ENCODE measurements at places on chromosomes 2 and 18.
A peak's percentile ranks its signal among the peaks of the same experiment; 100 is the strongest.

DNA sequence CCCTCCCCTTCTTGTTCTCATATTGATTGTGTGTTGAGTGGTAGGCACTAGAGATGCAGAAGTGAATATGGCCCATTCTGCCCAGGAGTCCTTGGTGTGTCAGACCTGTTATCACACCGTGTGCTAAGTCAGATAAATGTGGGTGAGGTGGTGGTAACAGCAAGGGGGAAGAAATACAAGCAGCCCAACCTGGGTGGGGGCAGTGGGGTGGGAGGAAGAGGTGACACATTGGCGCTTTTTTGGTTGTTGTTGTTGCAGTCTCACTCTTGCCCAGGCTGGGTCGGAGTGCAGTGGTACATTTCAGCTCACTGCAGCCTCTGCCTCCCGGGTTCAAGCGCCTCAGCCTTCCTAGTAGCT lies 12.8 kb downstream of the B3GNT2 start:
- DNase-seq: no peak

GRCh38 chr2:159572459-159572858 lies 43.9 kb downstream of the BAZ2B start:
- DNase-seq: no peak

GRCh38 chr2:37711831-37712230 lies 40.4 kb upstream of the CDC42EP3 start:
- peak; percentile 45 for DNase-seq

GRCh38 chr18:43501099-43501498 lies 223.8 kb upstream of the SYT4 start:
- no peak for DNase-seq

GRCh38 chr2:205932861-205933260 lies 153.1 kb downstream of the INO80D start:
- no peak for DNase-seq

GRCh38 chr2:98012561-98012991 lies 16.8 kb upstream of the TMEM131 start:
- DNase-seq: no peak

- DNase-seq: no peak
These were observed 113.3 kb downstream of the MYO1B start for GRCh38 chr2:191358325-191359025.

DNA sequence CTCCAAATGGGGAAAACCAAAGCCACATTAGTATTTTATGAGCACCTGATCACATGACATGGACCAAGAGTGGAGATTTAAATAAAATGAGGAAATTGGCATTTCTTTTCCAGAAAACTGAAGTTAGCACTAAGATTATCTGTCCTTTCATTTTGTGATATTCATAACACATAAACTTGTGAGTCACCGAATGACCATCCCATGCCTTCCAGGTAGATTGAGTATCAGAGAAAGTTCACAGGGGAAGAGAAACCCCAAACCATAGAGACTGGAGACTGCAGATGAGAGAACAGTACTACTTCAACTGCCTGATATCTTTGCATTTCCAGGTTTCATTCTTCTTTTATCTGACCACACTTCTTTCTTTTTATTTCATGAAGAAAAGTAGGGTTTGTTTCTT lies 176.3 kb upstream of the LRP1B start:
- DNase-seq: no peak

- no peak for DNase-seq
These were observed 195.9 kb upstream of the DTNA start for GRCh38 chr18:34514238-34514637.

DNA sequence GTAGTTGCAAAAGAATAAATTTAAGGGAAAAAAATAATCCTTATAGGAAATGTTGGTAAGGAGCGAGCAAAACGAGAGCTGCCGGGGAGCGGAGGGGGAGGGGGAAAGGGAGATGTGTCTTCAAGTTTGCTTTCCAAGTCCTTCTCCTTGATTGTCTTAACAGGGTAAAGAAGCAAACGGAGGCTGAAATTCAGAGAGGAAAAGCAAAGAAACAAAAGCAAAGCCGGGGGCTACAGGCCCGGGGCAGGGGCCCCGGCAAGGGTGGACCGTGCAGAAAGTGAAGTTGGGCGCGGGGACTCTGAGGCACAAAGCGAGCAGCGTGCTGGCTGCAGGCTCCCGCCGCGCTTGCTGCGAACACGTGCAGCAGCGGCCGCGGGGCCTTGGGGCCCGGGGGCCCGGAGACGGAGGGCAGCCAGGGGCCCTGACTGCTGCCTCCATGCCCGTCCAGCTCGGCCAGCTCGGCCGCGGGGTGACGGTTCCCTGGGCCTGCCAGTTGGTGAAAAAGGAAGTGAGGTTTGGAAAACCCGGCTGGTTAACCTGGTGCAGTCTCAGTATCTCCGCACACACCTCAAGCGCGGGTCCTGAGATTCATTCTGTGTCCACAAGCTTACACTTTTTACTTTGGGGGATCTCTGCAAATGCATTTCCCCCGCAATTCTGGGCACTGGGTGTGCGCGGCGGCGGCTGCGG lies 4.1 kb downstream of the BCL11A start:
- no peak for DNase-seq

GRCh38 chr2:200054681-200055468 lies 99.5 kb downstream of the MAIP1 start:
- DNase-seq: no peak

DNA sequence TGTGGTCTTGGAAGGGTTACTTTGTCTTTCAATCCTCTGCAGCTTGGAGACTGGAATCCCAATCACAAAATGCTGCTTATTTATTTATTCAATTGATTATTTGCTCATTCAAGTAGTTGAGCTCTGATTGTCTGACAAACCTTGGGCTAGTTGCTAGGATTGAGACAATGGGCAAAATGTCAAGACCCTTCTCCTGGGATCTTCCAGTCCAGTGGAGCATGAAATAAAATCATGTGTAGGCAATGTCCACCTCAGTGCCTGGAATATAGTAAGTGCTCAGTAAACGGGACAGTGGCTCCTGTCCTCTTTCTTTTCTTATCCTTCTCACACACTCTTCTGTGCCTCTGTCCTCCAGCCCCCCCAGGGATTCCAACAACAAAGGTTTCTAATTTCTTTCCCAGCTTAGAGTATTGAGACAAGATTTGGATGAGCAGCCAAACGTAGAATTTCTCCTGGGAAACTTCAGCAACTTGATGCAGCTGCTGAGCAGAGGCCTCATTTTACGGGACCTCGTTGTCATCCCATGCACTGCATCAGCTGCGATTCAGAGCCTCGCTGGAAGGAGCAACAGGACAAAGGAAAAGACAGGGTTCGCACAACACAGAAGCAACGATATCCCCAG lies 545.0 kb downstream of the SOX11 start:
- no peak for DNase-seq

GRCh38 chr2:85156619-85157018 lies 23.4 kb downstream of the TCF7L1 start:
- DNase-seq: no peak

DNA sequence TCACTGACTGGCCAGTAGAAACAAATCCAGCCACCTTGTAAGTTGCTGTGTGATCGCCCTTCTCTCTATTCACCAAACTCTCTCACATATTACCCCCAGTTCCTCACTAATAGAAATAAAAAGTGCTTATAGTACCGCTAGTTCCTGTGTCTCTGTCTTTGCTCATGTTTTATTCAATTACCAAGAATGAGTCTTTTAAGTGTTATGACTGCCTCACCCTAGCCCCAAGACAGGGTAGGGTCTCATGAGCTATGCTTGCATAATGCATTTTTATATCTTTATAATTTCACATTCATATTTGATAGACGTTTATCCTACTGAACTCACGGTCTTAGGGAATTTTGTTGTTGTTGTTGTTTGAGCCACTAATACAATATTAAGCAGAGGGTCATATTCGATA lies 109.6 kb upstream of the DOK6 start:
- DNase-seq: no peak

DNA sequence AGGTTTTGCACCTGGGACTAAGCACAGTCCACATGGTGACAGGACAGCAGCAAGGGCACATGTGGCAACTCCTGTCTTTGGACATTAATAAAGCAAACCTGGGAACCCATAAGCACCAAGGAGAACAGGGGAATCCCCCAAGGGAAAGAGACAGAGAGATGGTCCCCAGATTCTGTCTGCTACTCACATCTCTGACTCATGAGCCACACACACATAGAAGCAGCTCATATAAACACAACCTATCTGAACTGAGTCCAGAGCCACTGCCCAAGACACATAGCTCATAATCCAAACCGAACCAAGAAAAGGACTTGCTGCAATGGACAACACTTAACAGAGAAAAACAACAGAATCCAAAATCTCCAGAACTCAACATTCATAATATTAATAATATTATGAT lies 82.5 kb downstream of the OSBPL1A start:
- peak; percentile 45 for DNase-seq

DNA sequence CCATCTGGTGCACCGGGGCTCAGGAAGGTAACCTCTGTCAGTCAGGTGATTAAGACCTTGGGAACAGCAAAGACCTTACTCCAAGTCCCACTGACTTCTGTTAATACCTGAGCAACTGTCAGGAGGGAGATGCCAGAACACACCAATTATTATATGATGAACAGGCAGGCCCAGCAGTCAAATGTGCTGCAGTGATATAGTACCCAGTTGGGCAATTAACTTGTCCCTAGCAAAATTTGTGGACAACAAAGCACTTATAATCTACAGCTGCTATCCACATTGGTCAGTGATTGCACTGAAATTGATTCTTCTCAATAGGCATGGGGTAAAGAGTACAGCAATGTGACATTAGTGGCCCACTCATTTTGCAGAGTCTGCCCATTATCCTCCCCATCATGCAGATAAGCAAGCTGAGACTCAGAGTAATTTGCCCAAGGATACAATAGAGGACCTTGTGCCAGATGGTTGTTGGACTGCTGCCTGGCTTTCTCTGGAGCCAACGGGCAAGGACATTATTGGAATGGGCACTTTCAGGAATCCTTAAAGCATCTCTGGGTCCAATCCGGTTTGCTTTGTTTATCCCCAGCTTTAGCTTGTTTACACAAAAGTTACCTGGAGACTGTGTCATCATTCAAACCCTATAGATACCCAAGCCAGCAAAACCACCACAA lies 147.6 kb downstream of the CCBE1 start:
- no peak for DNase-seq

- DNase-seq: no peak
These were observed 921.4 kb downstream of the TRIB2 start for GRCh38 chr2:13638181-13638580.

- no peak for DNase-seq
These were observed 145.2 kb upstream of the COPS8 start for GRCh38 chr2:236940497-236940896.

DNA sequence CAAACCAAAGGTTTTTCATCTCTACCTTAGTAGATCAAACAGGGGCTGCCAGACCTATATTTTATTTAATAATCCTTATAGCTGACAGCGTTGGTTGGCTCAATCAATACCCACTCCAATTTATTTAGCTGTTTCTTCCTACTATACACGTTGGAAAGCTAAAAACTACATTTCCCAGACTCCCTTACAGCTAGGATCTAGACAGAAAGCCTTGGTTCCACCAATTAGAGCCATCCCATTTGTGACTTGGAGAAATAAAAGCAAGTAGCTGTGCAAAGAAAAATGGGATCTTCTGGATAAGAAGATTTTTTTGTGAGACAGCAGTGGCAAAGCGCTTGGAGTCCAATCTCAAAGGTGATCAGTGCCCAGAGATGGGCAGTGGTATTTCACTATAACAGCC lies 331.3 kb upstream of the MEIS1 start:
- no peak for DNase-seq

DNA sequence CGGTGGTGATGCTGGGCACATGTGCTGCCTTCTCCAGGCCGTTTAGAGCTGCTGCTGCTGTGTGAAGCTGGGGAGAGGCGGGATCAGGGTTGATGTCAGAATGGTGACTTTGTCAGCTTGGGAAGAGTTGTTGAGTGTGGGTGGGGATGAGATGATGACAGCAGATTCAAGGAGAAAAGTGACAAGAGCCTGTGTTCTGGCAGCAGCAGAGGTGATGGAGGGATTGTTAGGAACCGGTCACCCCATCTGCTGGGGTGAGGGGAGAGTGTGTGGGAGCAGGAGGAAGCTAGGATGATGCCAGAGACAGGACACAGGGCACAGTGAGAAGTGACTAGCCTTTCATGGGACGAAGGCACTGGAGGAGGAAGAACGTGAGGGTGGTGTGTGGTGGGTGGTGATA lies 345.5 kb downstream of the RNF144A start:
- DNase-seq: no peak

DNA sequence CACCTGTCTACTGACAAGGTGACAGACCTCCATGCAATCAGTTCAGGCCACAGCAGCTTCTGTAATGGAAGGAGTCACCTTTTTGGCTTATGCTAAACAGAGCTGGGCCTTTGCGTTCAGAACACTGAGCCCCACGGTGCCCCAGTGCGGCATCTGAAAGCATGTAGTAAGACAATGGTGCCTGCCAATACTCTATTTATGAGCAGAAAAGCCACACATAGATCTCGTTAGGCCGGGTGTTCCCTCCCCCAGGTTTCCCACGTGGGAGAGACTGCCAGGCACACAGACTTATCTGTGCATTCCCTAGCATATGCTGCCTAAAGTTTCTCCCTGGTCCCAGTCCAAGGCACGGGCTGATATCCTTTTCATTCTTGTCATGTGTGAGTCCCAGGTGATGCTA lies 150.9 kb downstream of the ACTR3 start:
- DNase-seq: no peak

DNA sequence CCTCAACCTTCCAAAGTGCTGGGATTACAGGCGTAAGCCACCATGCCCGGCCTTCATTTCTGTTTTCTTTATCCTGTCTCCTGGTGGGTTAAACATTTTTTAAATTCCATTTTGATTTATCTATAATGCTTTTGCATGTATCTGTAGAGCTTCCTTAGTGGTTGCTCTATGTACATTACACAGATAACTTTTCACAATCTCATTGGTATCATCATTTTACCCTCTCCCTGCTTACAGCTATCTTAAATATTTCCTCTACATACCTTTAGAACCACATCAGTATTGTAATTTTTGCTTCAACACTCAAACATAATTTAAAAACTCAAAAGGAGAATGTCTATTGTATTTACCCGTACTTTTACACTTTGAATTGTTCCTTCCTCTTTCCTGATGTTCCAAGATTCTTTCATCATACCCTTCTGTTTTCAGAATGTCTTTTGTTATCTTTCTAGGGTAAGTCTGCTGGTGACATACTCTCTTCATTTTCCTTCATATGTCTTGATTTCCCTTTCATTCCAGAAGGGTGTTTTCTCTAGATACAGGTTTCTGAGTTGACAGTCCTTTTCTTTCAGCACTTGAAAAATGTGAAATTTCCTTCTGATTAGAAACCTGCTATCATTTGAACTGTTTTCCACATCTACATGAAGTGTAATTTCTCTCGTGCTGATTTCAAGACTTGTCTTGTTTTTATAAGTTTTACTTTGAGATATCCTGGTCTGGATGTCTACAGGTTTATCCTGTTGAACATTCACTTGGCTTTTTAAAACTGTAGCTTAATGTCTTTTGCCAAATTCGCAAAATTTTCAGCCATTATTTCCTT lies 21.9 kb downstream of the PPP3R1 start:
- peak; percentile 46 for DNase-seq

DNA sequence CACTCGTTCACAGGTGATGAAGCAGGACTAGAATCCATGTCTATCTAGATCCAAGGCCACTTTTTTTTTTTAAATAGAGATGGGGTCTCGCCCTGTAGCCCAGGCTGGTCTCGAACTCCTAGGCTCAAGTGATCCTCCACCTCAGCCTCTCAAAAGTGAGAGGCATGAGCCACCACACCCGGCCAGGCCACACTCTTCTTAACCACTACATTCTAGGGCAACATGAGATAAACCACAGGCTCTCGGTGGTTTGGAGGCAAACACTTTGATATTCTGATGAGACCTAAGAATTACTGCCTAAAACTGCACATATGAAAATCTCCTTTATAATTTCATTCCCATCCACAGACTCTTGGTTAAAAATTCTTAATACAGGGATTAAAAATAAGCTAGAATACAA lies 51.8 kb downstream of the USP34 start:
- no peak for DNase-seq

Measured in brain microvascular endothelial cell (primary cell).